NCI-H2171 (cell line): ENCODE measurements at places on chromosomes 3 and 15.

DNA sequence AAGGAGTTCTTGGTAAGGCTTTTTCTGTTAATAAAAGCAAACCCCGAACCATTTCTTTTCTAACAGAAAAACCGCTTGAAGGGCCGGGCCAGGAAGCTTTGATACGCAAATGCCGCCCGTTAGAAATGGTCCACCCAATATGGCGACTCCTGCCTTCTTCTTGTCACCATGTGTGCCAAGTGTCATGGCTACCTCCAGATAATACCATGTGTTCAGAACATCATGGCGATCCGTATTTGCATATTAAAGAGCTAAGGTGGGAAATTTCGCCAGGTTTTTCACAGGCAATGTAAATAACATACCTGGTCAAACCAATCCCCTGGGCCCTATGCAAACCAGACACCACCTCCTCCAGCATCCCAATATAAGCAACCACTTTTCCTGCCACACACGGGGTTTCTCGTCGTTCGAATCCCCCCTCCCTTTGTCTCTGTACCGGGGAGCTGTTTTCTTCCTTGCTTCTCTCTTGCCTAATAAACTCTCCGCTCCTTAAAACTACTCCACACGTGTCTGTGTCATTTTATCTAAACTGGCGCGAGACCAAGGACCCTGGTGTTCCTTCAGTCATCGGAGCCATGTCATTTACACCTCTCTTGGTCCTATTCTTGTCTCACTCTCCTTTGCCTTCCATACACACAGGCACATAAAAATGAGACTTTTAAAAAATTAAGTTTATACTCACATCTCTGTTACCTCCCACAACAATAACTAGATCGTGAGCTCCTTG, 34.5 kb downstream of the NCEH1 start:
- DNase-seq = no peak

GRCh38 chr3:157819270-157820156, 286.7 kb downstream of the SHOX2 start:
- DNase-seq = no peak

GRCh38 chr3:192246847-192247559, 480.3 kb downstream of the FGF12 start:
- peak; percentile 55 for DNase-seq

- DNase-seq = no peak
These were observed 66.4 kb downstream of the USP13 start for GRCh38 chr3:179719048-179719734.

GRCh38 chr3:25396686-25397085, 31.4 kb upstream of the RARB start:
- no peak for DNase-seq
